ENCODE measurements at places on chromosomes 16 and 17.

DNA sequence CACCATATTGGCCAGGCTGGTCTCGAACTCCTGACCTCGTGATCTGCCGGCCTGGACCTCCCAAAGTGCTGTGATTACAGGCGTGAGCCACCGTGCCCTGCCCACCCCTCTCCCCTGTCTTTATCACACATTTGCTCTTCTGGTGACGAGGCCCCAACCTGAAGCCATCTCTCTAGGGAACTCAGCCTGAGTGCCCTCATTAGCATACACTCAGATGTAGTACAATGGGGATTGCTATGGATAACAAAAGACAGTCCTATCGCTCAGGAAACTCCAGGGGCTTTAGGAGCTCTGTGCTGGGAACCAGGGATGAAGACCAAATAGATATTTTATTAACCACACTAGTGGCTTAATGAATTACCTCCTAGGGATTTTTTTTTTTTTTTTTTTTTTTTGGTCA lies 100.7 kb downstream of the MARF1 start:
- no peak for DNase-seq

DNA sequence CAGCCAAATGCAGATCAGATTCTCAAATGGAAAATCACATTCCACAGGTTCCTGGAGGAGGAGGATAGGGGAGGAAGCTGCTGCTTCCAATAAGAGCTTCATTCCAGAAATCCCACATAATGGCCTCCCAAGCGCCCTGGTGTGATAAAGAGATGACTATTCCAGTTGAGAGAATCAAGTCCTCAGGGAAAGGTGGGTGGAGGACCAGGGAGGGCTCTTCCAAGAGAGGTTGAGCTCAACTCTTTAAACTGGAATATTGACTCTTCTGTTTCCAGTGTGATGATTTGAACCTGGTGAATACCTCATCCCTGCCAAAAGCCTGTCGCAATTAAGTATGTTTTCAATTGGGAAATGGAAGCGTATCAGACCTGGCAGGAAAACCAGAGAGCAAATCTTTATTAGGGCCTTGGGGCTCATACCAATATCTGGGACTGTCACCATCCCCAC lies 81.4 kb upstream of the DYNLRB2 start:
- DNase-seq: no peak

GRCh38 chr17:72661116-72661944 lies 431.2 kb downstream of the SLC39A11 start:
- DNase-seq: no peak

DNA sequence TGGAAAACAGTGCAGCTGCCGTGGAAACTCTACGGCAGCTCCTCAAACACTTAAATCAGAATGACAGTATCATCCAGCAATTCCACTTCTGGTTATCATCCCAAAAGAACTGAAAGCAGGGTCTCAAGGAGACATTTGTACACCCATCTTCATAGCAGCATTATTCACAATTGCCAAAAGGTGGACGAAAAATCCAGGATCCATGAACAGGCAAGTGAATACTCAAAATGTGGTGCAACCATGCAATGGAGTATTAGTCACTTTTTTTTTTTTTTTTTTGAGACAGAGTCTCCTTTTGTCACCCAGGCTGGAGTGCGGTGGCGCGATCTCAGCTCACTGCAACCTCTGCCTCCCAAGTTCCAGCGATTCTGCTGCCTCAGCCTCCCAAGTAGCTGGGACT lies 10.6 kb upstream of the AATK start:
- DNase-seq: no peak

- DNase-seq: no peak
Measured at GRCh38 chr17:28372203-28372944, 880 bp downstream of the SARM1 start.

GRCh38 chr17:78300962-78301820 lies 58.7 kb downstream of the SOCS3 start:
- no peak for DNase-seq

- no peak for DNase-seq
Measured at GRCh38 chr16:84922351-84923120, 88.8 kb downstream of the ZDHHC7 start.

DNA sequence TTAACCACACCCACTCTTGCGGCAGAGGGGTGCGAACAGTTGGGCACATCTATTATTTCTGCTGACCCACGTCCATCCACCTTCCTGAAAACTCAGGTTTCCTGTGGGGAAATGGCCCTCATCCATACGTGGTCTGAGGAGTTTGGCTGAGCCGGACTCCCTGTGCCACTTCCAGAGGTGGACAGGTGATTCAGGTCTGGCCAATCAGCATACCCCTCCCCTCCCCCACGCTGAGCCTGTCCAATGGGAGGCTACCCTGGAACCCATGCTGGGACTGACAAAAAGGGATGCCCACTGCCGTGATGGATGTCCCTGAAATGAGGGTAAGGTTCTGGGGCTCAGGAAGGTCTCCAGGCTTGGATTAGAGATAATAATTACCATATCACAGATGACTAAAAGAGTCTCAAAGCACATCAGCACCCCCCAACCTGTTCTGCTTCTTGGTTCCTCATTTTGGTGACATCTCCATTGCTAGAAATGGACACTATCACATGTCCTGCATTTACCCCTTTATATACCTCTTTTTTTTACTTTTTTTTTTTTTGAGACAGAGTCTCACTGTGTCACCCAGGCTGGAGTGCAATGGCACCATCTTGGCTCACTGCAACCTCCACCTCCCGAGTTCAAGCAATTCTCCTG lies 5.3 kb upstream of the MAPK7 start:
- no peak for DNase-seq

GRCh38 chr16:49461517-49461951 lies 87.9 kb downstream of the C16orf78 start:
- DNase-seq: no peak

GRCh38 chr17:83155128-83156121 lies 76.0 kb downstream of the METRNL start:
- DNase-seq: no peak

DNA sequence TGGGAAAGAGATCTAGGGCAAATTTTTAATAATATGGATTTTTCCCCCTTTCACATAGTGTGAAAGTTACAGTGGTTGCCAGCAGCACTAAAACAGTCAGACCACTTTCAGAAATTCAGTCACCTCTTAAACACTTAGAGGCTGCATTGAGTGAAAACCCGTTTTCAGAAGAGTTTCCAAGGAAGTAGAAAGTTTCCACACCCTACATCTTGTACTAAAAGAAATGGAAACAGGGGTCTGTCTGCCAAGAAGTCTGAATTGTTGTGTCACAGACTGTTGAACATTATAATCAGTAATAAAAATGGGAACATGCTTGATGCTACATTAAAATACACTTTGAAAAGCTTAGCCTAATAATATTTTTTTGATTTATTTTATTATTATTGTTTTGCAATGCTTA lies 278.9 kb upstream of the KCNJ16 start:
- DNase-seq: no peak

DNA sequence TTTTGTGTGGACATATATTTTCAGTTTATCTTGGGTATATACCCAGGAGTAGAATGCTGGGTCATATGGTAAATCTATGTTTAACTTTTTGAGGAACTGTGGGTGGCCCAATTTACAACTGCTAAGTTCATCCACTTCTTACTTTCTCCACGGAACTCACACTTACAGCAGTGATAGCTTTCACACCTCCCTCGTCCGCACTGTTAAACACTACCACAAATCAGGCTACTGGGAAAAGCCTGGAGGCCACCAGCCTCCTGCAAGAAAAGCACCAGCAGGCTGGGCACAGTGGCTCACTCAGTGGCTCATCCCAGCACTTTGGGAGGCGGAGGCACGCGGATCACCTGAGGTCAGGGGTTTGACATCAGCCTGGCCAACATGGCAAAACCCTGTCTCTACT lies 14.7 kb upstream of the ZG16 start:
- no peak for DNase-seq
